ENCODE measurements at places on chromosomes 3 and 15. TPM values are rescaled to one million over a fixed set of nuclear protein-coding genes. Genes with fewer than 3 reads are reported as not detected.
A peak's percentile ranks its signal among the peaks of the same experiment; 100 is the strongest.

Gene TRIM42
- not detected for total RNA-seq

DNA sequence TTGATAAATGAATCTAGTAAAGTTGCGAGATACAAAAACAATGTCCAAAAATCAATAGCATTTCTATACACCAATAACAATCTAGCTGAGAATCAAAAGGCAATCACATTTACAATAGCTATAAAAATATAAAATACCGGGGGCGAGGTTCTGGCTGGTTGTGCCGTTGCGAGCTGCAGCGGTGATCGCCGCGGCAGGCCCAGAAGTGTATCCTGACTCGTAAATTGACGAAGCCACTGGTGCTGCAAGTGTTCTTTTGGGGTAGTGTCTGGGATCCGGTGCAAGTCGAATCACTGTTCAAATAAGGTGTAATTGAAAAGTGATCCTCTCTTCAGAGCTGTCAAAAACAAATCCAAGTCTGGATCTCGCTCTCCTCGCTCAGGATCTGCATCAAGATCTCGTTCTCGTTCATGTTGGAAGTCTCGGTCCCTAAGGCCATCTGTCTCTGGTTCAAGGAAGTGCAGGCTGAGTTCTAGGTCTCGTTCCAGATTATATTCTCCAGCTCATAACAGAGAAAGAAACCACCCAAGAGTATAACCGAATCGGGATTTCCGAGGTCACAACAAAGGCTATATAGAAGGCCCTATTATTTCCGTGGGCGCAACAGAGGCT, 80.1 kb upstream of the STT3B start:
- DNase-seq = no peak

DNA sequence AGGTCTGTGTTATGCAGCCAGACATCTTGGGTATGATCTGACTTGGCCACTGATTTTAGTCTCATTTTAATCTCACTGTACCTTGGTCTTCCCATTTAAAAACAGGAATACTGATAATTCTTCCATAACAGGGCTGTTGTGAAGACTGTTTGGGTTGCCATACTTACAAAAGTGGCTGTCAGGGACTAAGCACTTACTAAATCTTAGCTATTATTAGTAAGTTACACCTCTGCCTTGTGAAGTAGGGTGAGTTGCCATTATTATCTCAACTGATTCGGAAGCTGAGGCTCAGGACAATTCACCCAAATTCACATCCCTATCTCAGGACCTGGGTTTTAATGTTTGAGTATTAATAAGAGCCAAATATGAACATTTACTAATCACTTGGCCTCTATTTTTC, 12.7 kb downstream of the ZNF385D start:
- no peak for DNase-seq

Gene HGD
- total RNA-seq = not detected

DNA sequence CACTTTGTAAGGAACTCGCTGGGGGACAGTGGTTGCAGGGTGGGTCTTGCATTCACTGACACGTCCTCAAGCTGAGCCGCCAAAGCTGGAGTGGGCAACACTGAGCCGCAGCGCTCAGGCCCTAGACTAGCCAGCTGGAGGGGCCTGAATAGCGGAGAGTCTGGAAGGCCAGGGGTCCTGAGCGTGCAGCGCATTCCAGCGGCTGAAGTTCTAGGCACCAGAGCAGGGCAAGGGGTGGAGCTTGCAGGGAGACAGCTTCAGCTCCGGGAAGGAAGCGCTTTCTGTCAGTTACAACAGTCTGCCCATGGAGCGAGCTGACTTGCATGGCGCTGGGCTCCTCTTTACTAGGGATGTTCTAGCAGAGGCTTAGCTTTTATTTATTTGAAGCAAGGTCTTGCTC, 2.7 kb downstream of the MAP6D1 start:
- no peak for DNase-seq

- peak; percentile 82 for DNase-seq
These were observed 3.5 kb downstream of the DUSP7 start for GRCh38 chr3:52052831-52053306.

Gene APBA2
- total RNA-seq = 6.2 TPM

Gene DUOXA2
- not detected for total RNA-seq

Gene TMOD2
- total RNA-seq = 4.8 TPM

DNA sequence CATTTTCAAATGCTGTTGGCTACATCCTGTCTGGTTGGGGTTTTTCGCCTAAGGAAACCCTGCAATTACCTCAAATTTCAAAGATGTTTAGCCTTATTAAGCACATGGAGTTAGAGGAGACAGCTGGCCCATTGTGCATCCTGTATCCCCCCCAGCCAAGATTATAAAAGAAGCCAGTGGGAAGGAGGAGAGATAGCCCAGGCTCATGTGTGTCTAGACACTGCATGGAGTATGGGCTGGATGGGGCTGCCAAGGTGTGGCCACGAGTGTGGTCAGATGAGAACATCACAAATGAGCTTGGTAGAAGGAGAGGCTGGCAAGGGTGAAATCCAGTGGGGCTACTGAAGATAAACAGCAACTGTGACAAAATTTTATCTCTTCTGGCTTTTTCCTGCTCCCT, 270.0 kb upstream of the TBC1D5 start:
- DNase-seq = no peak

DNA sequence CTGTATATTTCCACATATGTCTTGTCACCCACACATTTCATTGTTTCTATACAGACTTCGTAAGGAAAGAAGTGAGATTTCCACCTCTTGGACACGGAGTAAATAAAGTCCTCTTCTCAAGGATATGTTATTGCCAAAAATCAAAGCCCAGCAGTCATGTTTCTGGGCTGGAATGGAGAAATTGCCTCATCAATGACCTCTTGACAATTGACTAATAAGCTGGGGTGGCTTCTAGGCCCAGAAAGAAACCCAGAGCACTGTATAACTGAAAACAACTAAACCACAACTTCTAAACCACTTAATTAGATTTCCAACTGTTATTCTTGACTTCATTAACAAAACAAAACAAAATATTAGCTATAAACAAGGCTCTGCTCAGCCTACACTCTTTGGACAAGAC, 56.4 kb upstream of the SLC24A5 start:
- DNase-seq = no peak

GRCh38 chr15:86623236-86623635, 543.6 kb downstream of the AGBL1 start:
- DNase-seq = peak; percentile 51

- DNase-seq = peak; percentile 26
These were observed 90.9 kb downstream of the MBNL1 start for GRCh38 chr3:152359385-152360248.

DNA sequence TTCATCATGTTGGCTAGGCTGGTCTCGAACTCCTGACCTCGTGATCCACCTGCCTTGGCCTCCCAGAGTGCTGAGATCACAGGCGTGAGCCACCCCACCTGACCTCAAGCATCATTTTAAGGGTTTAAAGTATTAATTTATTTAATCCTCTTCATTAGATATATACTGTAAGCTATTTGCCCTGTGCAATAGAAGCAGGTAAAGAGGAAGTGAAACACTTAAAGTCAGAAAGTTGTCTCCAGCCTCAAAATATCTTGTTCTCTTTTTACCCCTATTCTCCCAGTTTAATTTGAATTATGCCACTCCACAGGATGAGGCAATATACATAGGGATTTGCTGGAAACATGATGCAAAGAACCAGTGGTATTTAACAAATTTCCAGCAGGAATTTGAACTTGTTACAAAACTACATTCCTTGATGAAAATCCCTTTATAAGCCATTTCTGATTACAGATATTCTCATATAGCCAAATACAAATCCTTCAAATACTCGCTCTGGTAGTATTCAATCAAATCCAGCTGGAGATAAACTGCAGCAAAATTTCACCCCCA, 2.0 kb downstream of the NDUFB5 start:
- DNase-seq = no peak

DNA sequence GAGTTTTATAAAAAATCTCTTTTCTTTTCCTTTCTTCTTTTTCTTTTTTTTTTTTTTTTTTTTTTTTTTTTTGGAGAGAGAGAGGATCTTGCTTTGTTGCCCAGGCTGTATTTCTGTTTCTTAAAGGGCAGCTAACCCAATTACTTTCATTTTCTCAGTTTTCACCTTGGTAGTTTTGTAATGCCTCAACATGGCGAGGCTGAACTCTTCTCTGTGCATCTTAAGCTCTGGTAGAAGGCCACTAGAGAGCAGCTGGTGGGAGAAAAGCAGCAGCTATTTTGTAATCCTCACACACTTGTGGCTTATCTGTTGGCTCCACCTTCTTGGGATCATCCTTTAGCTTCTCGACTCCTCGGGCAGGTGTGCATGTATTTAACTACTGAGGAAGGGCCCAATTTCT, 152.2 kb upstream of the MEIS2 start:
- DNase-seq = no peak

- no peak for DNase-seq
These were observed 3.8 kb upstream of the FEZF2 start for GRCh38 chr3:62376906-62377877.

- no peak for DNase-seq
These were observed 20.2 kb upstream of the GCNT3 start for GRCh38 chr15:59591356-59591755.

Gene EHD4
- total RNA-seq = 43.4 TPM

DNA sequence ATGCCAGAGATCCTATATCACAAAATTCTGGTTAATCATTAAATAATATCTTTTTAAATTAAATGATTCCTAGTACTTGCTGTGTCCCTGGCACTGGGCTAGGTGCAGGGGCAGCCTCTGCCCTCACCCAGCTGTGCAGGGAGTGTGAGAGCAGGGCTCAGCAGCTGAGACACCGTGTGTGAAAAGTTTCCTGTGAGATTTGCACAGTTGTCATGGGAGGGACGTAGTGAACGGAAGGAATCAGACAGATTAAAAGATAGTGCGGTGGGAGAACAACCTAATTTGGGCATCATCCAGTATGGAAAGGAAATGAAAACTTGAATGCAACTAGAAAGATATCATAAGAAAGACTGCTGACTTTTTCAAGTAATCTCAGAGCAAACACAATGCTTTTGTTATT, 204.1 kb downstream of the SSR3 start:
- DNase-seq = peak; percentile 58

DNA sequence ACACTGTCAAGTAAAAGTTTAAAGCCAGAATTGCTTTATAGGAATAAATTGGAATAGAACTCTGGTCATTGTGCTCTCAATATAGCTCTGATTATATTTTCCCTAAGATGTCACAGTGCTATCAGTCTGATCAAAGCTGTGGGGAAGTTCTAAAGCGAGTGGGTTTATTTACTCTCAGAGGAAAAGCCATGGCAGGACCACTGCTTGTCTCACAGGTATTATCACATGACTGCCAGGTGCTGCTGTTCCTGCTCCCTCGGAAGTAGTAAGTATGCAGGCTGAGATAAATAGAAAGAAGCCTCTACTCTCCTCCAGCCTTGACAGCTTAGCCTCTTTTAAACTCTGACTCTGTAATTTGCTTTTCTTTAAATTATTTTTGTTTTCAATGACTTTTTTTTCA, 49.1 kb upstream of the UTS2B start:
- DNase-seq = no peak

GRCh38 chr3:35505181-35505580, 134.1 kb upstream of the ARPP21 start:
- no peak for DNase-seq

- no peak for DNase-seq
These were observed 4.6 kb downstream of the SNAP23 start for GRCh38 chr15:42499858-42500609.

Gene C3orf49
- total RNA-seq = not detected

DNA sequence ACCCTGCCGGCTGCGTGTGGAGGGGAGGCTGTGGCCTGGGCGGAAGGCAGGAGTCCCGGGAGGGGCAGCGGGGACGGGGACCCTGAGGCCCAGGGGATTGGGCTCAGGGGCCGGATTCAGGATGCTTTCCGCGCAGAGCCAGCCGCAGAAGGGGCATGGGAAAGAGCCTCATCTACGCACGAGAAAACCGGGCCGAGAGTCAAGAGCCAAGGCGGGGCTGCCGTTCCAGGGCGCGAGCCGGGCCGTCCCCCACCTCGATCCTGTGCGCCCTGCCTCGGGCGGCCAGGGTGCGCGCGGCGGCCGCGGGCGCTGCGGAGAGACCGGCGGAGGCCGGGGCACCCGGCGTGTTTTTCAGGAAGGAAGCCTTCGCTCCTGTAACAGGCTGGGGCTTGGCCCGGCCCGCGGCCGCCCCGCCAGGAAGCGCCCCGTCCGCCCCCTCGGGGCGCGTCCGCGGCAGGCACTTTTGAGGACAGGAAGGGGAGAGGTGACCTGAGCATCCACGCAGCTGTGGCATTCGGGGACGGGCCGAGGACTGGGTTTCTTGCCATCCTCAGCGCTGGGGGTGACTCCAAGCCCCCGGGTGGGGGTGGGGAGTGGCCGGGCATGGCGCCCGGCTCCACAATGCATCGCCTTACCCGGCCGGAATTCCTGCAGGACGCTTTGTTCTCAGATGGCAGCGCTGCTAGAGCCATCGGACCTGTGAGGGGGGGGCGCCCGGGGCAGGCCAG, 62.3 kb upstream of the GATA2 start:
- DNase-seq = no peak

GRCh38 chr3:18778598-18778997, 353.5 kb upstream of the SATB1 start:
- DNase-seq = no peak

DNA sequence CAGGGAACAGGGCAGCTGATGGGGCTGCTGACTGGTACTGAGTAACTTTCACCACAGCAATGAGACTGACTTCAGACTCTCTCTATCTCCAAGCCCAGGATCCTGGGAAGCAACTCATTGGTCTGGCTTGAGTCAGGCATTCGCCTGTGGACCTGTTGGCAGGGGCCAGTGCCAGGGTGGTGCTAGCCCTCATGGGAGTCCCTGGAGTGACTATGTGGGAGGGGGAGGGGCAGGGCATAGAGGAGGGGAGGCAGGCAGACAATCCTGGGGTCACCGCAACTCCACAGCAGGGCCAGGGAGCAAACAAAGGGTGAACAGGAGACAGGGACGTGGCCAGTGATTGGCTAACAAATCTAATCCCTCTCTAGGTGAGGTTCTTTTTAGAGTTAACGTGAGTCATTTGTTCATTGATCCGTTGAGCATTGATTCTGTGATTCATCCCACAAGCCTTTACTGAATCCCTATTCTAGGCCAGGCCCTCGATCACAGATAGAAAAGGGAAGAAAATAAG, 71.8 kb downstream of the CEMIP start:
- no peak for DNase-seq

DNA sequence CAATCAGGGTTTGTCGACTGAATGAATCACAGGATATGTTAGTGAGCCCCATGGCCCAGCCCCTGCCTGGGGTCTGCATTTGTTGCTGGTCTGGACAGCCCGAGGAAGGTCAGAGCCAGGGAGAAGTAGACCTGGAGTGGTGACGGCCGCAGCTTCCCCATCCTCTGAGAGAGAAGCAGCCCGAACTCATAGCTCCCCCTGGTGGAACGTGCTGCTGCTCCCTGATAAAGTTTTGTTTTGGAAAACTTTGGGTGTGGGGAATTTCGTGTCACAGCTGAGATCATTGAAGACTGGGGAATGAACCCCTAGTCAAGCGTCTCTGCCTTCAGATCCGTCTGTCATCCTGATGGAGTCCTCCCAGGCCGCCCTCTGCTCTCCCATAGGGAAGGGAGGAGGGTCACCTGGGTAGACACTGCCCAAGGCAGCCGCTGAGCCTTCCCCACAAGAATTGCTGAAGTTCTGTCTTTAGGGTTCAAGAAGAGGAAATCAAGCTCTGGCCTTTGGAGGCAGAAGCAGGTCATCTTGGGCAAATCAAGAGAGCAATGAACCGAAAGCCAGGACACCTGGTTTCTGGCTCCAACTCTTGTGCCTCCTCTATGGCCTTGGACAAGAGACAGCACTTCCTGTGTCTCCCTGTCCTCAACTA, 60.5 kb downstream of the GLDN start:
- peak; percentile 34 for DNase-seq

GRCh38 chr3:120218981-120219380, 66.0 kb downstream of the GPR156 start:
- no peak for DNase-seq

Gene ISG20
- total RNA-seq = 7.8 TPM

Gene TMC3
- total RNA-seq = not detected

GRCh38 chr15:31486506-31486905, 159.9 kb downstream of the KLF13 start:
- no peak for DNase-seq
